ENCODE measurements at places on chromosomes 2 and 18.

DNA sequence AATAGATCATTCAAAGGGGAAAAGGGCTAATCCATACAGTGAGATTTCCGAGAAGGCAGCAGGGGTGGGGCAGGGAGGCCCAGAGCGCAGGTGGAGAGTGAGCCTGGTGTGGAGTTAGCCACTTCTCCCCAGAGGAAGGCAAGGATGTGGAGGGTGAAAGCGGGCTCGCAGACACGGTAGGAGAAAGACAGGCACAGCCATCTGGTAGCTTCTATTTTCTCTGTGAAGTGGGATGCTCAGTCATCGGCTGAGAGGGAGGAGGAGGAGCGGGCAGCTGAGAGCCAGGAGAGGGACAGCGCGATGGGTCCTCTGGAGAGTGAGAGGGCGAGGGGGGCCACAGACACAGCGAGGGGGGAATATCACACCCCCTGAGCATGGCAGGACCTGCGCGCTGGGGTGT lies 153.3 kb upstream of the NDUFV2 start:
- peak; percentile 46 for DNase-seq

- peak; percentile 79 for DNase-seq
These were observed 10.0 kb upstream of the ADAM17 start for GRCh38 chr2:9565436-9566153.

GRCh38 chr2:144507441-144508171 lies 12.3 kb downstream of the ZEB2 start:
- DNase-seq = no peak

- DNase-seq = no peak
These were observed 56.8 kb downstream of the C2orf74 start for GRCh38 chr2:61218817-61219170.

GRCh38 chr2:191710411-191710900 lies 32.5 kb downstream of the NABP1 start:
- DNase-seq = peak; percentile 47

- DNase-seq = no peak
These were observed 2.4 kb downstream of the TLX2 start for GRCh38 chr2:74516650-74517049.

DNA sequence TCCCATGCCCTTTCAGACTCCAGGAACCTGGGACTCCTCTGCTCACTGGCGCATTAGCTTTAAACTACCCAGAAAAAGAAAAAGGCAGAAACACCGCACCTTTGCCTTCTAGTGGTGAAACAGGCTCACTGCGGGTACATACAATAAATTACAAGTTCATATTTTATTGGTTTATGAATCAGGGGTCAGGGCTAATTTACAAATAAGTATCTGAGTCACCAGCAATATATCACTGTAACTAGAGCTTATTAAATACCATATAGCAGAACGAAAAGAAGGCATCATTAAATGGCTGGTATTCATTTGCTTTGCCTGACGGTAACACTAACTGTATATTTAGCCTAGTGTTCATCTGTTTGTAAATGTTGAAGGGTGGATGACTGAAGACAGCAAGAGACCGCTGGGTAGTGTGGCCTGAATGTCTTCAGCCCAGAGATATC lies 26.9 kb upstream of the DTNB start:
- peak; percentile 41 for DNase-seq

- DNase-seq = no peak
These were observed 64.8 kb downstream of the REV1 start for GRCh38 chr2:99425022-99425421.

DNA sequence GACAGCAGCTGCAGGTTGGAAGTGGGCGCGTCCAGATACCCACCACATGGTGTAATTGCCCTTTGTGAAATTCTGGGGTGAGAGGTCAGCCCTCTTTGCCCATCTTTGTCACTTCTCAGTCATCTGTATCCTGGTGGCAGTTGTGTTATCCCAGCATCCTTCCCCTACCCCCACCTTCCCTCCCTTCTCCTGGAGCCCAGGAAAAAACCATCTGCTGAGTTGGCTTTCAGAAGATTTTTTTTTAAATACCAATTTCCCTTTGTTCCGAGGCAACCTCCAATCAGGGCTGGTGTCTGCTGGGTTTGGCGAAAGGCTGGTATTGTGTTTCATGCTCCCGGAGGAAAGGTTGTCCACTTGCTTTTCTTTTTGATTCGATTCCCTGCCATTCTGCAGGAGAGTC lies 35.2 kb downstream of the SETBP1 start:
- DNase-seq = no peak

DNA sequence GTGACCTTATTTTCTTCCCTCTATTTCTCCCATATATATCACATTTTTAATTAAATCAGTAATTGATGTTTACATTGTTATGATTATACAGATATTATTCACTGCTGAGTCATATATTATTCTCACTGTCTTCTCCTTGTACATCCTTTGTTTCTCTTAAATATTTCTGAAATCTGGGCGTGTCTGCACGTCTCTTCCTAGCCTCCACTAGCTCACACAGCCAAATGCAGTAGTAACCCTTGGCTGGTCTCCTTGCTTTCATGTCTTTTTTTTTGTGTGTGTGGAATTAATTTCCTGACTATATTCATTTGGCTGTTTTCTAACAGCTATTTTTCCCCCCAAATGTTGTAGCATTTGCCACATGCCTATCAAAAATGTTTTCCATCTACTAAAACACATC lies 15.8 kb downstream of the CCNYL1 start:
- no peak for DNase-seq

GRCh38 chr2:182610231-182610630 lies 105.8 kb upstream of the DNAJC10 start:
- no peak for DNase-seq

DNA sequence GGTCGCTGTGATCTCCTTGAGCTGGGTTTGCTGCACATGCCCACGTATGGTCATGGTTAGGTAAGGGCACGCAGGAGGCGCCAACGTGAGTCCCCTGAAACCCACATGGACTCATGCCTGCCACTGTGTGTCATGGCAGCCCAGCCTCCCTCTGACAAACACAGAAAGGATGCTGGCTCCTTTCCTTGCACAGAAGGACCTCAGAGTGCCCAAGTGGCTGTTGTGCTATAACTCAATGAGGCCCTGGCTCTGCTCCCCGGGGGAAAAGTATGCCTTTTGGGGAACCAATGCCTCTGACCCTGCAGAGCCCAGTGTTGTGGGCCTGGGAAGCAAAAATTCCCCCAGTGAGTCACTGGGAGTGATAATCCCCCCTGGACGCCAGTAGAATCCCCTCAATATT lies 233.9 kb downstream of the VAPA start:
- no peak for DNase-seq

DNA sequence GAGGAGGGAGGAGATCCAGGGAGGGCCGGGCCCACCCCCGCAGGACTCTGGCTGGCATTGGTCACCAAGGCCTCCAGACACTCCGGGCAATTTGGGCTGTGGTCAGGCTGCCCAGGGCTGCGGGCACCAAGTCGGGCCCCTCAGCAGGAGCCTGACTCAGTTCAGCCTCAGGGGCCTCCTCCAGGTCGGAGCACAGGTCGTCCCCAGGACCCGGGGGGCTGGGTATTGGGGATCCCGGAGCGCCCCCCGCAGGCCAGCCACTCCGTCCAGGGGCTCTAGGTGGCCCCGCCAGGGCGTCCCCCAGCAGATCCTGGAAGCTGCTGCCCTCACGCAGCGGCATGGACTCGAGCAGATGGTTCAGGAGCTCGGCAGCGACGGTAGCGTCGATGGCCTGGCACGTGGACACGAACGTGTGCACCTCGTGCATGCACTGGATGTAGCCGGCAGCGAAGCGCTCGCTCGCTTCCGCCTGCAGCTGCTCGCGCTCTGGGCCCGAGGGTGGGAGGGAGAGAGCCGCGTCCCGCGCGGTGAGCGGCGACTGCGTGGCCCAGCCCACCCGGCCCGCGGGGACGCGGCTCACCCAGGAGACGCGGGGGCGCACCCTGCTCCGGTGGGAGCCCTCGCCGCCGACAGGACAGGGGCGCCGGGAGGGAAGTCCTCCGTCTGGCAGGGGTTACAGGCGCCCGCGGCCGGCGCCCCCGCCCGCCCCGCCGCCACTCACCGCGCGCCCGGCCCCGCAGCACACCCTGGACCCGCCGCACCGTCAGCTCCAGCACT lies 884 bp downstream of the HES6 start:
- DNase-seq = no peak

DNA sequence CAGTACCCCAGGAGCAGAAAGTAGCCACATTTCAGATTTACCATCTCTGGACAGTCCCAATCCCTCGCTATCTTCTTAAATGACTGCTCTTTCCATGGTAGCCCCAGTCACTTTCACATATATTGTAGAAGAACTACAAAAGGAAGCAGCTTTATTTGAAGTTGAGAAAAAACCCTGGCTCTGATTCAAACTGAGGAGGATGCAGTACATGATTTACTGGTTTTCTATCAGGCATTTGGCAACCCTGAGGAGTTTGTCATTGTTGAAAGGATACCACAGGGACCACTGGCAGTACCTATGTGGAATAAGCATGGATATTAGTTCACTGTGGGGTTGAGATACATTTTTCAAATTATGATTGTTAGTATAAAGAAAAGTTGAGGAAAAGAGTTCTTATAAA lies 640.9 kb upstream of the SETBP1 start:
- DNase-seq = no peak

- DNase-seq = no peak
These were observed 187.2 kb downstream of the ANKRD30B start for GRCh38 chr18:14935210-14935609.

- peak; percentile 16 for DNase-seq
These were observed 28.0 kb downstream of the GCG start for GRCh38 chr2:162123806-162124758.

GRCh38 chr2:29562319-29562718 lies 359.1 kb downstream of the ALK start:
- DNase-seq = peak; percentile 10

DNA sequence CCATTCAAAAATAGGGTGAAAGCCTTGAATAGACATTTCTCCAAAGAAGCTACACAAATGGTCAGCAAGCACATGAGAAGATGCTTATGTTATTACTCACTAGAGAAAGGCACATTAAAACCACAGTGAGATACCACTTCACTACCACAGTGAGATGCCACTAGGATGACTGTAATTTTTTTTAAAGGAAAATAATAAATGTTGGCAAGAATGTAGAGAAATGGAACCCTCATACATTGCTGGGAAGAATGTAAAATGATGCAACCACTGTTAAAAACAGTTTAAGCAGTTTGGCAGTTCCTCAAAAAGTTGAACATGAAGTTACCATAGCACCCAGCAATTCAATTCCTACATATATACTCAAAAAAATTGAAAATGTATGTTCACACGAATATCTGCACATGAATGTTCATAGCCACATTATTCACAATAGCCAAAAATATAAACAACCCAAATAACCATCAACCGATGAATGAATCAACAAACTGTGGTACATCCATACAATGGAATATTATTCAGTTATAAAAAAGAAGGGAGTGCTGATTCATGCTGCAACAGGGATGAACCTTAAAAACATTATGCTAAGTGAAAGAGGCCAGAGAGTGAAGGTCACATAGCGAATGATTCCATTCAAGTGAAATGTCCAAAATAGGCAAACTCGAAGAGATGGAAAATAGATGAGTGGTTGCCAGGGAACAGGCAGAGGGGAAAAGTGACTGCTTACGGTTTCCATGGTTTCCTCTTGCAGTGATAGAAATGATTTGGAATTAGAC lies 156.2 kb upstream of the NDUFV2 start:
- peak; percentile 70 for DNase-seq

- no peak for DNase-seq
These were observed 283.2 kb downstream of the CYRIA start for GRCh38 chr2:16382451-16382850.

- no peak for DNase-seq
These were observed 41.2 kb downstream of the ZCCHC2 start for GRCh38 chr18:62564044-62564443.

- DNase-seq = no peak
These were observed 32.3 kb downstream of the FEZ2 start for GRCh38 chr2:36565712-36566111.

GRCh38 chr2:64040161-64040560 lies 20.9 kb upstream of the VPS54 start:
- DNase-seq = no peak

DNA sequence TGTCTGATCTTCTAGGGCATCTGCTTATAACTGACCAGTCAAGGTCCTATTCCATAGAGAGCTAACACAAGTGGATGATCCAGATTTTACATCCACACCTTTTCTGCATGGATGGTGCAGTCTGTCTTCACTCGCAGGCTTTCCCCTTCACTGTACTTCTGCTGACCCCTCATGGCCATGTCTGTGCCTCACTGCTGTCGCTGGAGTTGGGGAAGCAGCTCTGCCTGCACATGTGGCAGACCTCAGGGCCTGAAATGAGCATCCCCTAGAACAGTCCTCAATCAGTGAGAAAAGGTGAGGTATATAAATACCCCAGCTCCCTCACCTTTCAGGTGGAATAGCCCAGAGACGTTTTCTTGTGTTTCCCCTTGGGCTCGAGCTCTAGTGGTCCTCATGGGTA lies 233.8 kb downstream of the ANKRD36B start:
- DNase-seq = no peak

DNA sequence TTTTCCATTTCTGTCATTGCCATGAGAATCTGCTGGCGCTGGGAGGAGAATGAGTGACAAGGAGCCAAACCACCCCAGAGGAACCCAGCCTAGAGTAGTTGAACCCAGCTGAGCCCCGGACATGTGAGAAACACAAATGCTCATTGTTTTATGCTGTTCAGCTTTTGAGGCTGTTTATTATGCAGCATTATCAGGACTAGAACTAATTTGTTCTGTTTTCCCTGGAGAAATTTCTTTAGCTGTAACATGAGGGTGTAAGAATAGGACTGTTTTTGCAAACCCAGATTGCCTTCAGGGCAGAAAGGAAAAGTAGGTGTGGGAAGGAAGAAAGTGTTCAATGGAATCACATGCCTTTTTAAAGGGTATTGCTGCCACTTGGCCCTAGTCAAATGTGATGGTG lies 28.5 kb upstream of the DOCK10 start:
- no peak for DNase-seq

- no peak for DNase-seq
These were observed 56.2 kb downstream of the ZCCHC2 start for GRCh38 chr18:62578980-62579511.

- no peak for DNase-seq
These were observed 83.1 kb downstream of the KLF7 start for GRCh38 chr2:207082619-207083018.

DNA sequence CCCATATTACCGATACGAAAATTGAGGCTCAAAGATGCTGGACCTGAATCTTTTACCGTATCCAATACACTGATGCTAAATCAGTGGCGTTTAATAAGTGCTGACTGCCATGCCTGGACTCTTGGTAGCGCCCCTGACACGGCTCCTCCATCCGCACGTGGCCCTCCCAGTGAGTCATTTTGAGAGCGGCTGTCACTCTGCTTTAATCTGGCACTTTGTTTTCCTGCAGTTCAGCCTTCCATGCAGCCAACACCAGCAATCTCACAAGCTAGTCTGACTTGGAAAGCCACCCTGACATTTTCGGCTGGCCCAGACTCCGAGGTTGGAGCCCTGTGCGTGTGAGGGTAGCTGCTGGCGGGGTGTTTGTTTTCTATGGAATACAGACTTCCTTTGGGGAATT lies 155.1 kb upstream of the LMAN1 start:
- DNase-seq = peak; percentile 76
